GM04503 (cell line): ENCODE measurements at places on chromosomes 2 and 18.

GRCh38 chr2:4098137-4098536 lies 394.8 kb downstream of the DCDC2C start:
- no peak for DNase-seq

GRCh38 chr2:119921825-119922224 lies 91.1 kb upstream of the EPB41L5 start:
- DNase-seq = no peak

GRCh38 chr2:196439760-196440159 lies 199.8 kb upstream of the CCDC150 start:
- no peak for DNase-seq

- DNase-seq = no peak
Observed at GRCh38 chr18:49843131-49843530, 29.8 kb upstream of the ACAA2 start.
